ENCODE measurements at places on chromosomes 1 and 21.

DNA sequence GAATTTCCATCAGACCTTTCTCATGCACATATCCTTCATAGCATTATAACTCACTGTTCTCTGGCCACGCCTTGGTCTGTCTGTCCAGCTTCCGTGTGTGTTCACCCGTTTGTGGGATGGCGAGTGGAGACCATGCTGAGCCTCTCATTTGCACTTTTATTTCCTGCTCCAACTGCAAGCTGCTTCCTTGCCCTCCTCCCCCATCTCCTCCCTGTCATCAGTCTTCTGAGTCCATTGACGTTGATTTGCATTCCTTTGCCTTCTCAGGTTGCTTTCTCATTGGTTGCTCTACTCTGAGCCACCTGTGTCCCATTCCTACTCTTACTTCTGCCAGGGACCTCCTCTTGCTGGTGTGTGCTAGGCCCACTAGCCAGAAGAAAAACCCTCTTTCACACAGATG is 146.4 kb downstream of the NOS1AP start:
- DNase-seq, result no peak

GRCh38 chr1:174074757-174075156 is 52.6 kb upstream of the RC3H1 start:
- peak; percentile 58 for DNase-seq

GRCh38 chr21:15332572-15332971 is 267.8 kb upstream of the NRIP1 start:
- peak; percentile 3 for DNase-seq

- DNase-seq, result no peak
Observed at GRCh38 chr1:17196496-17197185, 8.3 kb upstream of the PADI1 start.

DNA sequence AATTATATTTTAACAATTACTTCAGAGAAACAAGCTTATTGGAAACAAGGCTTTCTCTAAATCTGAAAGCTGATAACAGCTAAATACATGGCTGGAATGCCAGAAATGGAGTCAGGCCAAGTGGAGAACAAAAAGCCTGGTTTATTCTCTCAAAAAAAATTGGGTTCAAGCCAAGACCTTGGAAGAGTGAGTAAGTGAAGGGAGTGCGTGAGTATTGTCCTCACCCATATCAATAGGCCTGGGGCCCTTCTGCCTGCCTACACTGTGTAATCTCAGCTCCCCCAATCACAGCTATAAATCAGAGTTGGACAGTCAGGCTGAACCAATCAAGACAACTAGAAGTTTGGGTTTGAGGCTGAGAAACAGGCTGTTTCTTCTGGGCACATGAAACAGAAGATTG is 7.4 kb downstream of the KYAT3 start:
- peak; percentile 92 for DNase-seq

DNA sequence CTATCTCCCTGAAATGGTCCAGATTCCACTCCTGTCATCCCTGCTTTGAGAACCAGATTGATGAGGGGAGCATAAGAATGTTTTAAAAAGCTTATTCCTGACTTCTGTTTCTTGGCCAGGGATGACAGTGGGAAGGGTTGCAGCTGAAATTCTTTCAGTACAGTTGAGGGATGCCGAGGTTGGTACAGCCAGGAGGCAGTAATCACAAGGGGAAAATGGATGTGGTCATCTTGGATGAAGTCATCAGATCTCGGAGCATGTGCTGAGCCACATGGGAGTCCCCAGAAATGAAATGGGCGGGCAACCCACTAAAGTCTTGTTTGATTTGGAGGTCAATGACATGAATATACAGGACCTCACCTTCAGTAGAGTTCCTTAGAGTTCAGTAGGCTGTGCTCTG is 18.7 kb upstream of the PLA2G2E start:
- no peak for DNase-seq

- DNase-seq, result peak; percentile 80
Observed at GRCh38 chr1:178282949-178283367, 189.1 kb downstream of the RASAL2 start.

- no peak for DNase-seq
Observed at GRCh38 chr1:246081138-246081702, 425.9 kb downstream of the SMYD3 start.

GRCh38 chr21:15671188-15671587 is 58.6 kb upstream of the USP25 start:
- no peak for DNase-seq

GRCh38 chr1:203521812-203522211 is 27.9 kb downstream of the OPTC start:
- no peak for DNase-seq

GRCh38 chr1:70034403-70034802 is 171.0 kb downstream of the LRRC40 start:
- DNase-seq, result peak; percentile 52

- no peak for DNase-seq
Observed at GRCh38 chr1:112388436-112388835, 7.6 kb upstream of the CTTNBP2NL start.

DNA sequence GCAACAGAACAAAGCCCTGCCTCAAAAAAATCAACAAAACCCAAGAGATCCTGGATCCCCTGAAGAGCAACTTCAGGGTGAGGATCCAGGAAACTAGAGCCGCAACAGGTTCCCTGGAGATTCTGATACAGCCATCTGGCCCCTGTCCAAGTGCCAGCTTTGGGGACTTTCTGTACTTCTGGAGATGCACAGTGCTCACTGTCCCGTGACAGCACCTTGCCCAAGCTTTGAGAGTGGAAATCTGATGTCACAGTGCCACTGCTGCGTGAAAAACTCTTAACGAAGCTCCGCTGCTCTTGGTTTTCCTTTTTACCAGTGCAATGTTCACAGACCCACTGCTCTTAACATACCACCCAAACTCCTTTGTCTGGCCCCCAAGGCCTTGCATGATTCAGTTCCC is 26.3 kb downstream of the STK40 start:
- no peak for DNase-seq

GRCh38 chr1:203572134-203572625 is 54.5 kb upstream of the ATP2B4 start:
- peak; percentile 36 for DNase-seq

DNA sequence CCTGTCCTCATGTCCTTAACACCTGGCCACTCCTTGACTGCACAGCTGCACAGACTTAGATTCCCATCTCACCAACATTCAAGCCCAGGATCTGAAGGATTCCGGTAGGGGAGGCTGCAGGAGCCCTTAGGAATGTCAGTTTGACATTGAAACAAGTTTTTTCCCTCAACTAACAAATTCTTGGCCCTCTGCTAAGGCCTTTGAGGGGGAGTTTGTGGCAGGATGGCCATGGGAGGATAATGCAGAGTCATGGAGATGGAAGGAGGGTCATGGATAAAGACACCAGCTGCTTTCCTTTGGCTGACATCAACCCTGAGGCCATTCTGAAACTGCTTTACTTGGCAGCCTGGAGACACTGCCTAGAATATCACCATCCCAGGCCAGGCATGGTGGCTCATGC is 63.4 kb upstream of the PPP2R5A start:
- DNase-seq, result no peak

GRCh38 chr1:97833881-97834280 is 87.0 kb downstream of the DPYD start:
- DNase-seq, result no peak

GRCh38 chr1:214277704-214278635 is 3.0 kb upstream of the SMYD2 start:
- DNase-seq, result no peak

DNA sequence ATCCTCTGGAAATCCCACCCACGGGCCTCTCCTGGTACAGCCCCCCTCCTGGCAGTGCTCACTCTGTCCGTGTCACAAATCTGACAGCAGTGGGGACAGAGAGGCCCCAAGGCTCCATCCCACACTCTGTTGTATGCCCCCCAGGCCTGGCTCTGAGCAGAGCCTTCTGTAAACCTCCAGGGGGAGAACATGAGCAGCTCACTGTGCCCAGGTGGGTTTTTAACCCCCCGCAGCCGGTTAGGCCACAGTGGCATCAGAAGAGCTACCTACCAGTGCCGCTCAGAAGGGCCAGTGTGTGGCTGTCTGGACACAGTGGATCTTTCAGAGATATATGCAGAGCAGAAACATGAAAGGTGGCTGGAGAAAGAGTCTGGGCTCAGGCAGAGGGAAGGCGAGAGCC is 12.0 kb upstream of the GPR153 start:
- DNase-seq, result no peak

DNA sequence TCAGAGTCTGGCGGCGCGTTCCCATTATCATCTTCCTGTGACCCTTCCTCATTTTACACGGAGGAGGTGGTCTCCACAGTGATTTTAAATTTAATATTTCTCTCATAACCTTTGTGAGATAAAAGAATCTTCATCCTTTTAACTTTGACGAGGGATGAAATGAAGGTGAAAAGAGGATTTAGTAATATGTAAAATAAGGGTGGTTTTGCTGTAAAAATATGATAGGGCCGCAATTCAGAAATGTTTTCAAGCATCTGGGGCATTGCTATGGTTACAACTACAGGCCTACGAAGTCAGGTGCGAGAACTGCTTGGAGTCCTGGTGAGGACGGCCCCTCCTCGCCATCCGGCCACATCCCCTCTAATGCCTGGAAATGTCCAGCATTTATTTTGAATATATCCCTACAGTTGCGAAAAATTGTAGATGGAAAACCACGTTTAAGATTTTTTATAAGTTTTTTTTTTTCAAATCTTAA is 422 bp upstream of the RSBN1 start:
- no peak for DNase-seq

DNA sequence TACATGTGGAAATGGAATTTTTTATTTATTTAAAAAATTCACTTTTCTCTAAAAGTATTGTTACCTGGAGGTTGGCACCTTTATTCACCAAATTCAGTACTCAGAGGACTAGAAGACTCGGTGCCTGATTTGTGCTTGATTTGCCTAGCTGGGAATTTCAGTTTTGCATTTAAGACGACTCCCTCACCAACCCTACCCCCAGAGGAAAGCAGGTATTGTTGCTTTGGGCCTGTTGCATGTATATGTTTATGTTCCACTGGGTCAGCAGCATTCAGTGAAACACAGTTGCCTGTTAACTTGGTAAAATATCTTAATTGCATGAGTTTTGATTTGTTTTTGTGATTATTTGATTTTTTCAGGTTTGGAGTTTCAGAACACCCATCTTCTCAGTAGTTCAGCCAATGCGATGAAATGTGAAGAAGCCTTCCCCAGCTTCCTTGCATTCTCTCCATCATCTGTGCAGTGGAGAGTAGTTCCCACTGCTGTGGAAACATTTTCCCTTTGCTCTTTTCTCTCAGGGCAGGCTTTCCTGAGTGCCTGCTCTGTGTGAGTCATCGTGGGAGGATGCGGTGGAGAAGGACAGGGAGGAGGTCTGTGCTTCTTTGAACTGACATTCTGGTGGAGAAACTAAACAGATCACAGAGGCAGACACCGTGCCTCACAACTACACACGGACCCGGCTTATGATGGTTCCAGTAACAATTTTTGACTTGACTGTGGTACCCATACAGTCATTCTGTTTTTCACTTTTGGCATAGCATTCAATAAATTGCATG is 6.4 kb downstream of the ADARB1 start:
- DNase-seq, result peak; percentile 80

- no peak for DNase-seq
Observed at GRCh38 chr1:241596633-241597032, 43.5 kb downstream of the CHML start.

DNA sequence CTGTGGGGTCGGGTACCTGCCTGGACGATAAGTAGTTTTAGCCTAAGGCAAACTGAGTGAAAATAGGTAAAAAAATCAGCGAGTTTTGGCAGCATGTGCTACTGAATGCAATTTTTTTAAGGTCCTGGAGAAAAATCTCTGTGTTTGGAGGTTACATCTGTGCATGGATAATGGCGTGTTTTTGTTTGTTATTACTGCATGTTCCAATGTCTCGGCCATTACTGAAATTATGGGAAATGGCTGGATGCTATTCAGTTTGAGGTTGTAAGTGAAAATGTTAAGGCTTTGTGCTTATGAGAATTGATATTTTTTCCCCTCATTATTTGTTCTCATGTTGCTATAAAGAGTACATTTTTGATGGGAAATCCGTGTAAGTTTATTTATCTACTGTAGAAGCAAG is 441.7 kb downstream of the PRDM2 start:
- no peak for DNase-seq
